ENCODE measurements at places on chromosomes 11 and 22. TPM values are rescaled to one million over a fixed set of nuclear protein-coding genes. Genes with fewer than 3 reads are reported as not detected.

DNA sequence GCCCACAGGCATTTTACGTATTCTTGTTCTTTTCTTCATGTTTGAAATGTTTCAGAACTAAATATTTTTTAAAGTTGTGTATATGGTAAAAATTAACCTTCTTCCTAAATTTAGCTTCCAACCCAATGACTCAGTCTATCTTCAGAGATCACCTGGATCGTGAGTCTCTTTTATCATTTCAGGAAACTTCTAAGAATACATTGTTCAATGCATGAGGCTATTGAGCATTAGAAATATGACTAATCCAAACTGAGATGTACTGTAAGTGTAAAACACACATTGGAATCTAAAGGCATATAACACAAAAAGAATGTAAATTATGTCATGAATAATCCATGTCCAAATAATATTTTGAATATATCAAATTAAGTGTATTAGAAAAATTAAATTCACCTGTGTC is 265.2 kb downstream of the LUZP2 start:
- DNase-seq, result no peak

DNA sequence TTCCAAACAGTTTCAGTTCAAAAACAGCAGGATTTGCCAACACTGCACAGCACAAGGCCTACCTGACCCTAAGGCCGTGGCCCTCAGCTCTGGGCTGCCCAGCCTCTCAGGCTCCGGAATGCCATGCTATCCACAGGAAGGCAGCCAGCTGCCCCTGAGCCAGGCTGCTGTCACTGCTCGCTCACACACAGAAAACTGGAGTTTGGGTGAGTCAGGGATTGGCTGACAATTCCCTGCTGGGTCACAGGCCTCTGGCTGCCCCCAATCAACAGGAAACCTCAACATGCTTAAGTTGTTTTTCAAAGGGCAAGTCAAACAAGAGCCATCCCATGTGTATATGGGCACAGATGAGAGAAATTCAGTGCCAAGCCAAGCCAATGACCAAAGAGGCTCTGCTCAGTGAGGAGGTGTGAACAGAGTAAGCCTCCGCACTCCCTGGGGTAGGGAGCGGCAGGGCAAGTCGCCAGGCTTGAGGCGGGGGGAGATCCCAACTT is 50.2 kb downstream of the RPL27A start:
- no peak for DNase-seq

DNA sequence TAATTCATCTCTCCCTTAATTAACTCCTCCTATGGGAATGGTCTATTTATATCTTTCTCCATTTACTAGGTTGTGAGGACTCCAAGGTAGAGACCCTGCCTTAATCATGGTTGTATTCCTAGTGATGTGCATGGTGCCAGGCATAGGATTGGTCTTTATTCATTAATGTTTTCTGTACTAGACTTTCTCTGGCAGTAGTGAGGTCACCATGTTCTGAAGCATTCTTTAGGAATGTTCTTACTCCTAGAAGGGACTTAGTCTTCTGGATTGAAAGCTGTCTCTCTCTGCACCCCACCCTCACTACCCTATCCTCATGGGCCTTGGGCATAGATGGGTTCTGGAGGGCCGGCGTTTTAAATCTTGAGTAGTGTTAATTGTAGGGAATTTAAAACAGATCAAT is 10.6 kb upstream of the INSC start:
- no peak for DNase-seq

GRCh38 chr11:108565653-108566052 is 27.9 kb downstream of the EXPH5 start:
- DNase-seq, result no peak

GRCh38 chr11:95419915-95420314 is 188.9 kb upstream of the SESN3 start:
- no peak for DNase-seq

- DNase-seq, result no peak
Measured at GRCh38 chr11:65102142-65103095, 6.4 kb downstream of the VPS51 start.

Gene ROBO4
- total RNA-seq, result 29.5 TPM

Gene TMPRSS5
- total RNA-seq, result 0.60 TPM

Gene ZFTA
- total RNA-seq, result 14.4 TPM

Measured in kidney (tissue), 22 donors.